D341Med (cell line): ENCODE measurements at places on chromosomes 6 and 20.

GRCh38 chr6:149228311-149228955 lies 89.1 kb upstream of the TAB2 start:
- no peak for DNase-seq

DNA sequence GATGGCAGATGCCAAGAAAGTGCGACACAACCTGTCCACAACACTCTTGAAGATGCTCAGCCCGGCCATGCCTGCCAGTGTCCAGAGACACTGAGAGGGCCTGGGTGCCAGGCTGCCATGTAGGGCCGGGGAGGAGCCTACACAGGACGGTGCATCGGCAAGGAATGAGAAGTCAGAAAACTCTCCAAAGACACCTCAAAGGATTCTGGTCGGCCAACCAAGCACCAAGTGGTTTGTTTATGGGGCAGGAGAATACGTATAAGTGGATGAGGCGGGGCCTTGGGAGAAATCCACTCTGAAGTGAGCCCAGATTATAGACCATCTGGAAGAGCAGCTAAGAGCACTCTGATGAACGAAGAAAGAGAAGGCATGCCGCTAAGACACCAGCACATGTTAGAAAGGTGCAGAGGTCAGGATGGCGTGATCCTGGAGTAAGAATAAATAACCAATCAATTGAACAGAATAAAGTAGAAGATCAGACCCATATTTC lies 120.7 kb upstream of the FOXQ1 start:
- DNase-seq: peak; percentile 83

- DNase-seq: no peak
Measured at GRCh38 chr6:27290065-27290849, 21.8 kb downstream of the POM121L2 start.

GRCh38 chr20:59131551-59132285 lies 31.9 kb upstream of the ZNF831 start:
- DNase-seq: no peak

DNA sequence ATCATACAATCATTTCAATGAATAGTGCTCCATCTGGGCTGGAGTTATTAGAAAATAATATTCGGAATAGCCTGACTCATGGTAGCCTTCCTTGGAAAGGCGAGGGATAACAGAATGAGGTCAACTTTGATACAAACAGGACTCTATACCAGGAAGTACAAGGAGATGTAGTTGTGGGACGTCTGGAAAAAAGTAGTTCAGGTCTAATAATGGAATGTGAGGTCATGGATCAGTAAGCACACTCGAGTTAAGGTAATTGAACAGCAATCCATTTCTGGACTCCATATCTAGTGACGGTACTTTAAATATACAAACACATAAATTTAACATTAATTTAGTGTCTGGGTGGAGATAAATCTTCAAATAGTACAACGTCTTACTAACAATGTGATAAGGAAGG lies 1204.0 kb upstream of the ADGRB3 start:
- no peak for DNase-seq

DNA sequence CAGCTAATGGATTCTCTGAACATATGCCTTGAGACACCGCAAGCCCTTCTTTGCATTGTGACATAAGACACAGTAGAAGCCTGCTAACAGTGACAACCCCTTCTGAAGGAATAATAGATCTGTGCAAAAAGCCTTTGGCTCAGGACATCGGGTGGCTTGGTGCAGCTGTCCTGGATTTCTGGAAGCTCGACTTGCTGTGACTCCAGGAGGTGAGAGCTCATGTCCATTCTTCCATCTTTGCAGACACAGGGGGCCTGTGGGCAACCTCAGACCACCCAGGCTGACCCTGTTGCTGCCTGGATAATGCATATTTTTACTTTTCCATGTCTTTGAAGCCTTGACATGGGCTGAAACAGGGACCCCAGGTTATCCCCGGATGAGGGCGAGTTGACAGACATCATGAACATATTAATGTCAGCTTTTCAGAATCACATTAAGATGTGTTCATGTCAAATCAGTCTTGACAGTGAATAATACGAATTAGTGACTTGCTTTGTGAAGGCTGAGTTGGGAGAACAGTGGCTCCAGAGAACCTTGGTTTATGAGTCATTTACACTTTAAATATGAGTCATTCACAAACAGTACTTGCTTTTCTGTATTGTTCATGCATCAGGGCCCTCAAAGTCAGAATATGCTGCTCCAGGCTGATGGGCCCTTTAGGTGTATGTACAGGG lies 66.8 kb upstream of the IYD start:
- no peak for DNase-seq

DNA sequence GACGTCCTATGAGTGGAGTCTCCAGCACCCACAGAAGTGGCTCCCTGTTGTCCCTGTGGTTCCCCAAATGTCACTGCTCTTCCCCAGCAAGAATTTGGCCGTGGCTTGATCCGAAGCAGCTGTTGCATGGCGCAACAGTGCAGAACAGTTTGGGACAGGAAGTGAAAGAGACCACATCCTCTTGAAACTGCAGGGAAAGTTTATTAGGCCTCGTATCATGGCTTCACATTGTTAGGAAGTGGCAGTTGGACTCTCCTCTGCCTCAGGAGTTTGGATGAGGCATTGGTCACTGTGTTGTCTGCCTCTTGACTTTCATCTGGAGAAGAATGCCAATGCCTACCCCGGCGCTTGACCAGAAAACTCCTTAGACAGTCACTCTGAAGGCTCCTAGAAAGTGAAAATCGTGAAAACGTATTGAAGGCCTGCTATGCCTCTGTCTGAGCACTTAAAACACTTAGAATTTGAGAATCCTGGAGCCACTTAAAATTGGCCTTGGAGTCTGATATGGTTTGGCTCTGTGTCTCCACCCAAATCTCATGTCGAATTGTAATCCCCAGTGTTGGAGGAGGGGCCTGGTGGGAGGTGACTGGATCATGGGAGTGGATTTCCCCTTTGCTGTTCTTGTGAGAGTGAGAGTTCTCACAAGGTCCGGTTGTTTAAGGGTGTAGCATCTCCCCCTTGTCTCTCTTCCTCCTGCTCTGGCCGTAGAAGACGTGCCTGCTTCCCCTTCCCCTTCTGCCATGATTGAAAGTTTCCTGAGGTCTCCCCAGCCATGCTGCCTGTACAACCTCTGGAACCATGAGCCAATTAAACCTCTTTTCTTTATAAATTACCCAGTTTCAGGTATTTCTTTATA lies 334.9 kb upstream of the JARID2 start:
- no peak for DNase-seq

GRCh38 chr6:18186033-18186432 lies 30.8 kb downstream of the KDM1B start:
- DNase-seq: no peak

GRCh38 chr20:57611586-57612311 lies 8.5 kb downstream of the ZBP1 start:
- DNase-seq: peak; percentile 30

GRCh38 chr20:23404196-23404595 lies 17.1 kb downstream of the NAPB start:
- no peak for DNase-seq

GRCh38 chr6:18962361-18962905 lies 575.3 kb downstream of the RNF144B start:
- DNase-seq: no peak
